AG08396 (cell line): ENCODE measurements at places on chromosomes 16 and 17.

DNA sequence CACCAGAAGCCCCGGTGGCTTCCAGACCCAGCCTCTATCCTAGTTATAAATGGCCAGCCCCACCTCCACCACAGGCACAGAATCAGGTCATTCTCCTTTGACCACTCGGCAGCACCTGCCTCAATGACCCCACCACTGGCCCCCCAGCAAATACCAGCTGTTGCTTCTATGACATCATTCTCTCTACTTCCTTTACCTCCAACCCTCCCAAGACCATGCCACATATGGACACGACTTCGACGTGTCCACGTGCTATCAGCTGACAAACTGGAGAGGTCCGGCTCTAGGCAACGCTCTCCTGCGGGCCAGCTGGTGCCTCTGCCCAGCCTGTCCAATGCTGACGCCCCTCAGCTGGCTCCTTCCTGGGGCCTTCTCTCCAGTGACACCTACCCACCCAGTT lies 5.9 kb downstream of the ALYREF start:
- DNase-seq: no peak

- DNase-seq: no peak
Measured at GRCh38 chr16:57333402-57333801, 25.2 kb upstream of the CCL22 start.

DNA sequence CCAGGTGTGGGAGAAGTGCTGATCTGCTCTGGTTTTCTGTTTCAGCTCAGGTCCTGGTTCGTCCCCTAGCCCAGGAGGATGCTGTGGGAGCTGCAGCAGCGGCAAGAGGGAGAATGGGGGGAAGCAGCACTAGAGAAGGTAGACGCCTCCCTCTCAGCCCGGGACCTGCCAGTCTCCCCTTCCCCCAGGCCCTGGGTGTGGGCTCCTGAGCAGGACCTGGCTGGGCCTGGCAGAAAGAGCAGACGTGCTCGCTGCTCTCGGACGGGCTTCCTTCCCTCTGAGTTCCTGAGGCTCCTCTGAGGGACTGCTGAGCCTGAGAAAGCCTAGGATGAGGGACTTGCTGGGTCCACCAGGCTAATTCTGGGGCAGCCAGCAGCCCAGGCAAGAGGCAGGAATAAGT lies 3.1 kb downstream of the PRCD start:
- DNase-seq: no peak

- no peak for DNase-seq
Measured at GRCh38 chr16:2971985-2972784, 3.0 kb downstream of the PAQR4 start.

DNA sequence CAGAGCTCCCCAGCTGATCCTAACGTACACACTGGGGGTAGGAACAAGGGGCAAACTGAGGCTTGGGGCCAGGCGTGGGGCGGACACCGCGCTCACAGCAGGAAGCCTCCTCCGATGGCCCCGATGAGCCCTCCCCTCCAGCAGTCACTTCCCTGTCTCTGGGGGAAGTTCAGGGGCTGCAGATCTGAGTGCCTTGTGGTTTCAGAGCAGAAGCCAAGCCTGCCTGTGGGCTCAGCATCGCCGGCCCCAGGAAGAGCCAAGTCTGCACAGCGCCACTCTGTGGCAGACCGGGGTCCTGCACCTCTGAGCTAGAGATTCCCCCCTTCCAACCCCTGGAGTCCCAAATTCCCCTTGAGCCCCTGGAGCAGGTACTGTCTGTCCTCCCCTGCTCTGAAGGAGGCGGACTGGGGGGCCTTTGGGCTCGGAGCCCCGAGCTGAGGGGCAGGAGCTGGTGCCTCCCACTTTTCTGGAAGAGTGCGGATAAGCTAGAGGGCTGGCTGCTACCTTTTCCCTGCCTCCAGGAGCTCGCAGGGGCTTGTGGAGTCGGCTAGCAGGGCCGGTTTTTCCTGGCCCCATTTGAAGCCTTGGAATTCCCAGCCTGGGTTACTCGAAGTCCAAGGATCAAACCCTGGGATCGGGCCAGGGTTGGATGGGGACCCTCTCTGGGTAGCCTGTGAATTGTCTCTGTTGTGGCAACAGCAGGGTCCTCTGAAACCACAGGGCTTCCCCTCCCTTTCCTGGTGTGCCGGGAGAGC lies 2.9 kb downstream of the GSE1 start:
- DNase-seq: peak; percentile 90

GRCh38 chr17:4234401-4234800 lies 29.4 kb downstream of the ANKFY1 start:
- DNase-seq: no peak
